ENCODE measurements at places on chromosomes 3 and 15.

GRCh38 chr15:86654501-86654900, 574.8 kb downstream of the AGBL1 start:
- H3K27ac ChIP-seq: no peak overlapping the region
- H3K4me3 ChIP-seq: no peak overlapping the region
- DNase-seq: no peak

DNA sequence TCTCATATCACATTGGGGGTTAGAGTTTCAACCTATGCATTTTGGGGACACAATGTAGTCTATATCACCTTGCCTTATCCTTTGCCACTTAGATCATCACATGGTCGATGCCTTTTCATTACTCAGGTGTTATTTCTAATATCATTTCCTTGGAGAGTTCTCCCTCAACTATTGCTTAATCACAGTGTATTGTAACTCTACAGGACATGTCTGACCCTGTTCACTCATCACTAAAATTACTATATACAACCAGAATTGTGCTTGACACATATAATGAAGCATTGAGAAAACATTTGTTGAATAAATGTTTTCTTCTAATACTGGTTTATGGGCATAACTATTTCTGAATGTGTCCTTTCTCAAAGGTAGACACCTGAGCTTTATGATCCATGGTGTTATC, 207.4 kb downstream of the EPHA6 start:
- no peaks in the 10 kb centered on the region for H3K27me3 ChIP-seq
- no peak overlapping the region for H3K4me3 ChIP-seq
- H3K27ac ChIP-seq: no peak overlapping the region
- H3K4me1 ChIP-seq: no peaks in the 10 kb centered on the region

DNA sequence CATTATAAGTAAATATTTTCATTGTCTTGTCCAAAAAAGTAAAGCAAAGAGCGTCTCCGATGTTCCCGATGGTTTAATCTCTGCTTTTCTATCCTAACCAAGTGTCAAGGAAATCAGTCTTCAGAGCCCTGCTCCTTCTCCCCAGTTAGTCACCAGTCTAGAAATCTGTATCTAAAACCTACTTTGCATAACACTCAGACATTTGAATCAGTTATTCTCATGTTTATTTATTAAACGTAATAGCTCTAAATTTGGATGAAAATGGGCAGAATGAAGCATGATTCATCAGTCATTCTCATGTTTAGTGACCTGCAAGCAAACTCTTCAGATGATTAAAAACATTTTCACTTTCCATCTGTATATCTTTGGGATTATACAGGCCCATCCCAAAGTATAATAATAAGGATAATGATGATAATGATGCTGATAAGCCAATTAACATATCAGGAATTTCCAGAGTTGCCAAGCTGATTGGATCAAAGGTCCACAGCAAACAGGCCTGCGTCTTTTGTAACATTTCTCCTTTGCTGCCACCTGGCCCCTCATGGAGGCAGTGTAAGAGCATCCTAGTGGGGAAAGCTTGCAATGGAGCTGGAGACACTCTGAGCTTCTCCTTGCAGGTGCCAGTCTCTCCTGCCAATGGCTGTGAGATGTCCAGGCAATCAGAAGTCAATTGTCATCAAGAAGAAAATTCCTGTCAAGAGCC, 273.9 kb downstream of the IGSF11 start:
- H3K4me1 ChIP-seq: no peaks in the 10 kb centered on the region
- DNase-seq: no peak
- H3K36me3 ChIP-seq: no peaks in the 10 kb centered on the region
- no peak overlapping the region for H3K4me3 ChIP-seq

GRCh38 chr15:33445984-33446383, 135.2 kb downstream of the RYR3 start:
- no peaks in the 10 kb centered on the region for H3K36me3 ChIP-seq
- no peak overlapping the region for H3K4me3 ChIP-seq

- H3K27ac ChIP-seq: no peak overlapping the region
- no peaks in the 10 kb centered on the region for H3K4me1 ChIP-seq
- H3K36me3 ChIP-seq: peaks cover 4% of the 10 kb centered on the region
- DNase-seq: no peak
- H3K27me3 ChIP-seq: no peaks in the 10 kb centered on the region
- no peak overlapping the region for H3K4me3 ChIP-seq
Measured at GRCh38 chr15:52406601-52407000, 111.0 kb upstream of the MYO5C start.

DNA sequence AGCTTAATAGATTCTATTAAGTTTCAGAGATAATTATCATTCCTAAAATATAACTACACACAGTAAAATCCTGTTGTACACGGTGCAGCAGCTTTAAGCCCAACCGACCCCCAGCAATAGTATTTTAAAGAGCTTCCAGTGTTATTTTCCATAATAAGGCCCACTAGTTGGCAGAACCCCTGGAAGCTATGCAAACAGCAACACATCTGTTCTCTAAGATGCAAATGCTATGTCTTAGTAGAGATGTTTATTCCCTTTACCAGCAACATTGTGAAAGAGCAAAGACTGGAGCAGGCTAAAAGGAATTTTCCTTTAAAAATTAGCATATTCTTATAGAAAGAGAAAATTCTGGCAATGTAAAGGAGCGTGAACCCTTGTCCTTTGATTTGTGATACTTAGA, 819.7 kb upstream of the ALCAM start:
- no peak overlapping the region for H3K27ac ChIP-seq
- DNase-seq: no peak
- H3K36me3 ChIP-seq: no peaks in the 10 kb centered on the region

DNA sequence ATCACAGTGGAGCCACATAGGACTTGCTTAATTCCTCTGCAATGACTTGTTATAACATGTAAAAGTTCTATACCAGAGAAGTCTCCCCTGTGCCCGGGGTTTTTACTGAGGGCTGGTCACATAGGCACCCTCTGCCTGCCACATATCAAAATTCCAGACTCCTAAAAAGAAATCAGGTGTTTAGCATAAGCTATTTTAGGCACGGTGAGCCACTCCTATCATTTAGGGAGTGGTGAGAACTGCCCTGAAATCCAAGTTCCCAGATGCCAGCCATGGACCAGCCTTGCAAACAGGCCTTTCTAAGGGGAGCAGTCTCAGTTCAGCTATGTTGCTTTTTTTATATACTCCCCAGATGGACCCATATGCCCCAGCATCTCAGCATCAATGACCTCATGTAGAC, 130.3 kb downstream of the THSD4 start:
- no peaks in the 10 kb centered on the region for H3K27me3 ChIP-seq
- no peaks in the 10 kb centered on the region for H3K36me3 ChIP-seq
- no peaks in the 10 kb centered on the region for H3K4me1 ChIP-seq
- no peak overlapping the region for H3K27ac ChIP-seq
- no peak overlapping the region for H3K4me3 ChIP-seq

DNA sequence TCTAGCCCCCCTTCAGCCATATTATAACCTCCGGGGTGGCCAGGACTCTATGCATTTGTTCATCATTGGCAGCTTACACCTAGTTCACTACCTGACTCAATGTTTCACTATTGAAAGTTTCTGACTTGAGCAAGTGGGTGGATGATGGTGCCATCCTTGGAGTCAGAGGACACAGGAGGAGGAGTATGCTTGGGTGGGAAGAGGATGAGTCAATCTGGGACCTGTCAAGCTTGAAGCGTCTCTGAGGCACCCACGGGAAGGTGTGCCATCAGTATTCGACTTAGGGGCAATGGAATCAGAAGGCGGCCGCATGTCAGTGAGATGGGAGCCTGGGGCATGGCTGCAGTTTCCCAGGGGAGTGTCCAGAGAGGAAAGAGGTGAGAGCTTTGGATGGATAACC, 133.3 kb downstream of the EPHB1 start:
- no peaks in the 10 kb centered on the region for H3K4me1 ChIP-seq
- no peak overlapping the region for H3K4me3 ChIP-seq

DNA sequence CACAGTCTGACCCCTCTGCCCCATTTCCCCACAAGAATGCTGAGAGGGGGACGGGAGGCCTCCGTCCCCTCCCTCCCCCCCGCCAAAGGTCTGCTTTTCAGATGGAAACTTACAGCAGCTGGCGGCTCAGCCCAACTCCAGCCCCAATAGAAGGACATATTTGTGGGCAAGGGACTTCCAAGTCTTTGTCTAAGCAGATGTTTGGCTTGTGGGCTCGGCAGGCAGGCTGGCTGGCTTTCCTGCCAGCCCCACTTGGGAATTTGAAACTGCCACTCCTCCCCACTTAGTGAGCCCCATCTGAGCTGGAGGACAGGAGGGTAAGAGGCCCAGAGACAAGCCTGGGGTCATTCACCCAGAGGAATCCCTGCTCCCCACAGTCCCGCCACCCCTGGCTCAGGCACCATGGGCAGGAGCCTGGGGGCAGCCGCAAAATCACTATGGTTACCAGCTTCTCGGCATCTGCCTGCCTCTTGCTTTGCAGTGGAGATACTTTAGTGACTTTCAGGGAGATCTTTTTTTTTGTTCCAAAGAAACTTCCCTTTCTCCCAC, 53.6 kb downstream of the LMCD1 start:
- no peaks in the 10 kb centered on the region for H3K36me3 ChIP-seq
- no peaks in the 10 kb centered on the region for H3K4me1 ChIP-seq
- H3K4me3 ChIP-seq: no peak overlapping the region
- H3K27ac ChIP-seq: no peak overlapping the region
- no peak for DNase-seq

DNA sequence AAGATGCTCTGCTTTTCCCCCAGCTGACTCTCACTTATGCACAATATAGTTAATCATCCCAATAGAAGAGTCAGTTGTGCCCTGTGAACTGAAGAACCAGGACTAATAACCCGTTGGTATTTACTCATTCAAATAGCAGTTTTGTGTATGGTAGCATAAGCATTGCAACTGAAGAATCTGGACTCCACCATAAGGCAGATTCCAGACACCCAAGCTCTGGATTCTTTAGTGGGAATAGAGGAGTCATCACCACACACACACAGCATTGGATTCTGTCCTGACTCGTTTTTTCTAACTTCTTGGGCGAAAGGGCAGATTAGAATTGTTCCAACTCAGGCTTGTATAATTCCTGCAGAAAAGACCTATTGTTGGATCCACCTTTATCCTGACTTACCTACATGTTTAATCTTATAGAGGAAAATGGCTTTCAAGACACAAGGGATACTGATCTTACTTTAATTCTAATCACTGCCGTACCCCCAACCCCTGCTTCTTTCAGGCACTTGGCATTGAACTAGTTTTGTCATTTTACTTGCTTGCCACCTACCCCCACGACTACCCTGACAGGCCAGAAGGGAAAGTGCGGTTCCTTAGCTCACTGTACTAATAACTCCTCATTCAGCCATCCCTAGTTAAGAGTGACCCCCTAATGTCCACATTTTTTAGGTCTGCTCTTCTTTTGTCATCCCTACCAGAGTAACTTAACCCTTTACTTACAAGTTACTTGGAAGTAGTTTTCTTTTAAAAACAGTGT, 42.3 kb downstream of the NKIRAS1 start:
- H3K27ac ChIP-seq: no peak overlapping the region
- no peak for DNase-seq
- H3K4me1 ChIP-seq: peaks cover 13% of the 10 kb centered on the region
- no peaks in the 10 kb centered on the region for H3K36me3 ChIP-seq
- no peak overlapping the region for H3K4me3 ChIP-seq

- H3K27me3 ChIP-seq: no peaks in the 10 kb centered on the region
- H3K36me3 ChIP-seq: no peaks in the 10 kb centered on the region
- H3K4me1 ChIP-seq: no peaks in the 10 kb centered on the region
- DNase-seq: no peak
- no peak overlapping the region for H3K4me3 ChIP-seq
- H3K27ac ChIP-seq: no peak overlapping the region
Measured at GRCh38 chr15:62901909-62902546, 140.5 kb upstream of the TPM1 start.

GRCh38 chr3:10501664-10502052, 3.7 kb downstream of the ATP2B2 start:
- no peaks in the 10 kb centered on the region for H3K36me3 ChIP-seq

GRCh38 chr15:76309601-76310330, 1.5 kb downstream of the ETFA start:
- H3K4me1 ChIP-seq: peaks cover 37% of the 10 kb centered on the region
- H3K27ac ChIP-seq: no peak overlapping the region
- H3K4me3 ChIP-seq: peak overlapping the region; percentile 87
- no peaks in the 10 kb centered on the region for H3K27me3 ChIP-seq
- peaks cover 4% of the 10 kb centered on the region for H3K36me3 ChIP-seq

- no peak overlapping the region for H3K27ac ChIP-seq
- H3K36me3 ChIP-seq: peaks cover 1% of the 10 kb centered on the region
- DNase-seq: no peak
Measured at GRCh38 chr15:61339516-61339915, 110.4 kb upstream of the RORA start.

Data from activated naive CD4-positive, alpha-beta T cell treated with anti-CD3 and anti-CD28 coated beads for 36 hours (primary cell).